ENCODE measurements at places on chromosomes 2 and 18.
A peak's percentile ranks its signal among the peaks of the same experiment; 100 is the strongest.

DNA sequence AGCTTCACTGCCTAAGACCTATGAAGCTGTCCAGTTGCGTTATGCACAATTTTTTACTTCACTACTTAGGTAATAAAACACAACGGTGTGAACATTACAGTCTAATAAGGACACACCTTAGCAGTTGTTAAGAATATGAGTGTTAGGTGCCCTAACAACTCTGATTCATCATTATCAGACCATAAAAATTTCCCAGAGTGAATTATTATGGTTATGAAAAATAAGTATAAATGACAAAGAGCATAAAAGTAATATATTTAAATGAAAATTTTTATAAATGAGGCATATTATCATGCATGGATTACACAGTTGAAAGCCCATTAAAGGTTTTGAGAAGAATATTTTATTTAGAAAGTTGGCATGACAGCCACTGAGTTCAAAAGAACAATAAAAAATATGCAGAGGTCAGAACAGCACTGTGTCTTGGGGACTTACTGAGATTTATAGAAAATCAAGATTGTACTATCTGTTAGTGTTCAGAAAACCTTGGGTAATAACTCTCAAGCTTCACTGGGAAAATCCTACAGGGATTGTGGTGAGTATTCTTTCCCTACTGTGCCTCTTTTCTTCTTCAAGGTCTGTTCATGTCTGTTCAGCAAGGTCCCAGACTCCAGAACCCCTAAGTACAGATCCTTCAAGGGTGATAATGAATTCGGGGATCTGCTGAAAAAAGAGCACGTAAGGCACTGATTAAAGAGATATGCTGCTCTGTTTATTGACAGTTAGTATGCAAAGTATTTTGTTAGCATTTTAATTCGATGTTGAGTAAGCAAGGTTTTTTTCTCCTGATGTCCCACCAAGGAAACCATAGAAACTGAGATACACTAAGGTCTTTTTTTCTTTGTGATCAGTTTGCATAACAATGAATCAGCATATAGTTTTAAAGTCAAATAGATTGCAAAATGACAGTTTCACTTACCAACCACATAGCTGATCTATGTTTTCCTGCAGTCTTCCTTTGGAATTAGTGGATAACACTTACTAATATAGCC is 250.0 kb downstream of the DSEL start:
- DNase-seq, result no peak

- DNase-seq, result peak; percentile 69
These were observed 616 bp downstream of the RNPEPL1 start for GRCh38 chr2:240568678-240569522.

- DNase-seq, result no peak
These were observed 156.8 kb upstream of the ERBB4 start for GRCh38 chr2:212695426-212695825.

DNA sequence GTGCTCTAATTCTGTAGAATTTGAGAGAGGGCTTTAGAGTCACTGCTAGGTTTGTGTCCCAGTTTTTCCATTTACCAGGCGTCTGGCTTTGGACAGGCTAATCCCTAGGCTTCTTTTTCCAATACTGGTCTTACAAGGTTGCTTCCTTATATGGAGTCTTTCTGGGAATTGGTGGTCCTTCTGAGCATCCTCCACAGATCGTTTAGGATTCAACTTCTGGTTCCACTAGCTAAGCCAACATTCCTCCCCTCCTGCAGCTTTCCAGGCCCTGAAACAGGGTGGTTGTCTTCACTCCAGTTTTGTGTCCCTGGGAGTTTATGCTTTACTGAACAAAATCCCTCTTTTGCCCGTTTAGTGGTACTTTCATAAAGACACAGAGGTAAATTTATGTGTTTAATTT is 170.6 kb downstream of the CERS6 start:
- DNase-seq, result no peak

- no peak for DNase-seq
These were observed 24.9 kb downstream of the PECR start for GRCh38 chr2:216056739-216057138.

- DNase-seq, result no peak
These were observed 202.9 kb downstream of the RDH14 start for GRCh38 chr2:18357537-18357936.

GRCh38 chr2:127342101-127342500 is 45.7 kb downstream of the MAP3K2 start:
- DNase-seq, result no peak

GRCh38 chr2:112001136-112001715 is 53.8 kb upstream of the TMEM87B start:
- no peak for DNase-seq

- no peak for DNase-seq
These were observed 251.0 kb upstream of the CWC22 start for GRCh38 chr2:180258041-180258537.

DNA sequence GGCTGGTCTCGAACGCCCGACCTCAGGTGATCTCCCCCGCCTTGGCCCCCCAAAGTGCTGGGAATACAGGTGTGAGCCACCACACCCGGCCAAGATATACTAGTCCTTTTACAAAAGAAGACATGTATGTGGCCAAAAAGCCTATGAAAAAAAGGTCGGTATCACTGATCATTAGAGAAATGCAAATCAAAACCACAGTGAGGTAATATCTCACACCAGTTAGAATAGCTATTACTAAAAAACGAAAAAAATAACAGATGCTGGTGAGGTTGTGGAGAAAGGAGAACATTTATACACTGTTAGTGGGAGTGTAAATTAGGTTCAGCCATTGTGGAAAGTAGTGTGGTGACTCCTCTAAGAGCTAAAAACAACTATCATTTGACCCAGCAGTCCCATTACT is 26.4 kb downstream of the KLHL23 start:
- no peak for DNase-seq

DNA sequence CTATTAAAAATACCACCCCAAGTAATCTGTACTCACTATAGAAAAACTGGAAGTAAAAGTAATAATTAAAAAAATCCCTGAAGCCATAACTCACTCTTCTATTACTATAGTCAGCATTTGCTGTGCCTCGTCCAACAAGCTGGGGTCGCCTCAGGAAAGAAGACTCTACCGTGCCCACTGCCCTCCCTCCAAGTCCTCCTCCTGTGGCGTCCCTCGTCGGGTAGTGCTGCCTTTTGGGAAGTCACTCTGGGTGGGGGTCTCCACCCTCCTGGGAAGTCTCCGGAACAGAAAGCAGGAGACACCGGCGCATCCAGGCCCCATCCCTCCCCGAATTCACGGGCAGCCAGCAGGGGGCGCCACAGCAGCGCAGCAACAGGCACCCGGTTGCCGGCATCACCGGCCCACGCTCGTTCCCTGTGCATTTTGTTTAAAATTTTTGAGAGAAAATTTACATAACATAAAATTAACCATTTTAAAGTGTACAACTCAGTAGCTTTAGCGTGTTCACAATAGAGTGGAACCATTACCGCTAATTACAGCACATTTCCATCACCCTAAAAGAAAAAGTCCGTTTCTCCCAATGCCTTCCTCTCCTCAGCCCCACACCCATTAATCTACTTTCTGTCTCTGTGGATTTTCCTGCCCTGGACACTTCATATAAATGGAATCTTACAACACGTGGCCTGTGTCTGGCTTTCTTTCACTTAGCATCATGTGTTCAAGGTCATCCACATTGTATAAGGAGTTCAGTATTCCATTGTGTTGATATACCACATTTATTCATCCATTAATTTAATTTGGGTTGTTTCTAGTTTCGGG is 62.2 kb downstream of the ADNP2 start:
- DNase-seq, result no peak

DNA sequence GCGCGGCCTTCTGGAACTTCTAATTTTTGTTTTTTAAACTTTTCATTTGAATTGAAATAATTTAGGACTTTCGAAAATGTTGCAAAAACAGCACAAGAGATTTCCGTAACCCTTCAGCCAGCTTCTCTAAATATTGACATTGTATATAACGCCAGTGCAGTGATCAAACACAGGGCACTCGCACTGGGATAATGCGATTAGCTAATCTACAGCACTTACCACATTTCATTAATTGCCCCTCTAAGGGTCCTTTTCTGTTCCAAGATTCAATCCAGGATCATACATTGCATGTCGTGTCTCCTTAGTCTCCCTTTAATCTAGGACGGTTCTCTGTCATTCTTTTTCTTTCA is 343 bp upstream of the CD302 start:
- no peak for DNase-seq

GRCh38 chr2:169139993-169140767 is 70.8 kb downstream of the DHRS9 start:
- DNase-seq, result no peak

GRCh38 chr18:23690505-23691068 is 1.3 kb downstream of the LAMA3 start:
- no peak for DNase-seq

DNA sequence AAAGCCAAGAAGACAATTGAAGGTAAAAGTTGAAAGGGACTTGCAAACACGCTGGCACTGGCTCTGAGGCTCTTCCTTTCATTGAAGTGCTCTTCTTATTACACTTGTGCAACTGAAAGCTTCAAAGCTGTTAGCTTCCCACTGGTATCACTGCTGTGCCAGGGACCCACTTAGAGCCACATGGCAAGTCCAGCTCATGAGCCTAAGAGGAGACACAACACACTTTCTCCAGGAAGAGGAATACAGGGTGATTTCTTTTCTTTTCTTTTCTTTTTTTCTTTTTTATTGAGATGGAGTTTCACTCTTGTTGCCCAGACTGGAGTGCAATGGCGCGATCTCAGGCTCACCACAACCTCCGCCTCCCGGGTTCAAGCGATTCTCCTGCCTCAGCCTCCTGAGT is 218.2 kb downstream of the ATAD2B start:
- DNase-seq, result no peak

DNA sequence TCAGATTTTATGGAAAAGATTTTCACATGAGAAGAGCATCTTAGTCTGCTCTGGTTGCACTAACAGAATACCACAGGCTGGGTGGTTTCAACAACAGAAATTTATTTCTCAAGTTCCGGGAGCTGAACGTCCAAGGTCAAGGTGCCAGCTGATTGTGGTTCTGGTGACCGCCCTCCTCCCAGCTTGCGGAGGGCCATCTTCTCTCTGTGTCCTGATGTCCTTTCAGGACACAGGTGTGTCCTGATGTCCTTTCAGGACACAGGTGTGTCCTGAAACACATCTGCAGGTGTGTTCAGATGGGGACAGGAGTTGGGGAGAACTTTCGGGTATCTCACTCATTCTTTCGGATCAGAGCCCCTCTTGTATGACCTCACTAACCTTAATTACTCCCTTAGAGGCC is 374.9 kb downstream of the SOX11 start:
- no peak for DNase-seq

- no peak for DNase-seq
These were observed 905 bp upstream of the NUP35 start for GRCh38 chr2:183123117-183123958.

DNA sequence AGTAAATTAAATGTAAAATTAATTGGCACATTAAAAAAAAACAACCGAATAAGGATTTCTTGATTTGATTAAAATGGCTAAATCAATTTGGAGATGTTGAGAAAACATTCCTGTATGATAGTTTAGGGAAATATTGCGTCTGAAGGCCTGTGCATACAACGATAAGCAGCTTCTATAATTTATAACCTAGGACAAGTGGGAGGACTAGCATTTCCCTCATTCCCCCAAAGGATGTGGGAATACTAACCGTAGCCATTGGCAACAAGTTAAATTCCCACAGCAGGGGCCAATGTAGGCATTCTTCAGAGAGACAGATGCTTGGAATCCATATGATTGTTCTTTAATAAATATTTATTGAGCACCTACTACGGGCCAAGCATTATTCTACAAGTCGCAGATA is 134.5 kb downstream of the NYAP2 start:
- DNase-seq, result no peak

GRCh38 chr2:173830170-173830569 is 135.0 kb downstream of the SP3 start:
- DNase-seq, result no peak

DNA sequence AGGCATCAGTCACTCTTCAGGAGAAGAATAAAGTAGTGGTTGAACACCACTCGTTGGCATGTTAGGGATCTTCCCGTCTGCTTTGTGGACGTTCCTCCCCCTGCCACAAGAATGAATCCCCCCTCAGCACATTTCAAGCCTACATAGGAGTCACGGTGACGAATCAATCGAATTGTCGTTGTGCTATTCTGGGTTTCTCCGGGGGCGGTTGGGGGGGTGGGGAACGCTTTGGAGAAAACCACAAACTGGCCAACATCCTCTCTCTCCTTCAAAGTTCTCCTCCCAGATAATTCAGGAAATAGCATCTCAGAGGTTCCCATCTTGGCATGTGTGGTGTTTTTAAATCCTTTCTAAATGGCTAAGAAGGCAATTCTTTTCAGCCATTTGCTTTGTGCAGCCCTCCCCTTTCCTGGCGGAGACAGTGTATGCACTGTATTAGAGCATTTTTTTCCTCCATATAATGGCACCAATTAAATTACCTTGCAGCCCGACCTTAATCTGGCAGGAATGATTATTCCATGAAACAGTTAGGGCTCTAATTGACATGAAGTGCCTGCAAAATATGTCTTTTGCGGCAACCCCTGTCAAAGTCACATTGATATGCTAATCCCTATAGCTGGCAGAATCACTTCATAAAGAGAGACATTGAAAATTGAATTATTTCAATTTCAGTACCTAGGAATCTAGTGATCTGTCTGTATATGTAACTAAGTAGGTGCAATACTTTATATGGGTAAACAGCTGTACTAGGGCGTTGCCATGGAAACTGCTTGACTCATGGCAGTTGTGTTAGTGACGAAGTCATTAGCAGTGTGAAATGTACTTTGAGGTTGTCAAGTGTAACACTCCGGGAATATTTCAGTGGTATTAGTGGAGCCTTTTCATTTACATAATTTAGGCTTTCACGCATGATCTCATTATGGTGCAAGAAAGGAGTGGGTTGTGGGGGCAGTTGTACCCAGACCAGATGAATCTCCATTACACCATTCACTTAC is 323.4 kb upstream of the SLC14A2 start:
- DNase-seq, result no peak

DNA sequence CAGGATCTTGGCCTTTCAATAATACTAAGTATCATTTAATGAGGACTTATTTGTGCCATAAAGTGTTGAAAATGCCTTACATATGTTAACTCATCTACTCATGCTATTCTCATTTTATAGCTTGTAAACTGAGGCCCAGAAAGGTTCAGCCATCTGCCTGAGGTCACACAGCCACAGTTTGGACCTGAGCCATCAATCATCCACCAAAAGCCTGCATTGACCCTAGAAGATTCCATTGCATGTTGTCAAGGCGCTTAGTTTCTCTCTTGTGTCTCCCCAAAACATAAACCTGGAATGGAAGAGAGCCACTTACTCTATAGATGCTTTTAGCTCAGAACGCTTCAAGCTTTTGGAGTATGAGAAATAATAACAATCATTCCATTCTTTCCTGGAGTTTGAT is 26.8 kb downstream of the NPAS2 start:
- no peak for DNase-seq

- no peak for DNase-seq
These were observed 1774.8 kb upstream of the CELF4 start for GRCh38 chr18:39340418-39340817.

DNA sequence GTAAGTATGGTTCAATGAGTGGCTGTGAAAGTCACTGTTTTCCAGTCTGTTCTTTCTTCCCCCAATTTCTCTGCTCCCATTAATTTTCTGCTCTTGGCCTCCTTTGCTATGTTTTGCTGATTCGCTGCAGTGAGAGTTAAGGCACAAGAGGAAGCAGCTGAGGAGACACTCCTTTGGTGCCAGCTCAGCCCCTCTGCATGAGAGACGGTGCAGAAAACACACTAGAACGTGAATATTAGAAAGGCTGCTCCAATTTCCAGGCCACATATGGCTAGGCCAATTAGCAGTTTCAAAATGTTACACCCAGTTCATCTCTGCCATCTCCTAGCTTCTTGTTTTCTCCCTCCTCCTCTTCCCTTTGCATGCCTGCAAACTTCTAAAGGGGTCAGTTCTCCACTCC is 38.9 kb downstream of the AKAIN1 start:
- DNase-seq, result no peak

- no peak for DNase-seq
These were observed 90.6 kb downstream of the VRK2 start for GRCh38 chr2:58137221-58137620.
